Activated CD8-positive, alpha-beta memory T cell treated with anti-CD3 and anti-CD28 coated beads, Interleukin-2, amount 50 U/mL, for 48 hours (primary cell): ENCODE measurements at places on chromosomes 5 and 9.

DNA sequence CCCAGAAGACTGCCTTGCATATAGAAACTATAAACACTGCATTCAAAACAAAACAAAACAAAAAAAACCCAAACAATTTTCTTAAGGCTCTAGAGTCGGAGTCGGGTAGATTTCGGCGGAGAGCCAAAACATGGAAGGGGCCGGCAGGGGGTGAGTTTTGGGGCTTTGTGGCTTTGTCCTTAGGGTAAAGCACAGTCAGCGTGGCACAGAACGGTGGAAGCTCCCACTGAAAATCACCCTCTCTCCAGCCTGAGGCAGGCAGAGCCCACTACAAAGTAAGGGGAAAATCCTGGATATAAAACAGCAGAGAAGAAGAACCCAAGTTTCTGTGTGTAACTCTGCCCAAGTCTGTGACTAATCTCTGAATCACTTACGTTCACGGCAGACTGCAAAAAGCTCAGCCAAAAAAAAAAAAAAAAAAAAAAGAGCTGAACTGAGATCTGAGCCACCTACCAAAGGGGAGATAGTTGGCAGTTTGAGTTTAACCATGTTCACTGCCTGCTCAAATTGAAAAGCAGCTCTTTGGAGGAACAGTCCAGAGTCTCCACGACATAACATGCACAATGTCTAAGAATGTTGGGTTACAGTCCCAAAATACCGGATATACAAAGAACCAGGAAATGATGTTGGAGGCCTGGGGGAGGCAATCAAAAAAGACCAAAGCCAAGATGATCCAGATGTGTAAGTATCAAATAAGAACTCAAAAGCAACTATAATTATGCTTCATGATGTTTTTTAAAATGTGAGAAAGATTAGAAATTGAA is 26.6 kb upstream of the OR2K2 start:
- no peak for DNase-seq

GRCh38 chr5:122500245-122501088 is 188.4 kb downstream of the SNCAIP start:
- no peak for DNase-seq

- DNase-seq = no peak
Measured at GRCh38 chr5:163755505-163755904, 250.1 kb downstream of the MAT2B start.

DNA sequence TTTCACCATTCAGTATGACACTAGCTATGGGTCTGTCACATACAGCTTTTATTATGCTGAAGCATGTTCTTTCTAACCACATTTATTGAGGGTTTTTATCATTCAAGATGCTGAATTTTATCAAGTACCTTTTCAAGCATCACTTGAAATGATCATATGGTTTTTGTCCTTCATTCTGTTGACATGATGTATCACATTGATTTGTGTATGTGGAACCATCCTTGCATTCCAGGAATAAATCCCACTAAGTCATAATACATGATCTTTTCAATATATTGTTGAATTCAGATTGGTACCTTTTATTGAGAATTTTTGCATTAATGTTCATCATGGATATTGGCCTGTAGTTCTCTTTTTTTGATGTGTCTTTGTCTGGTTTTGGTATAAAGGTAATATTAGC is 317.4 kb downstream of the NNT start:
- DNase-seq = no peak
